ENCODE measurements at places on chromosomes 13 and 19.

- DNase-seq, result no peak
Observed at GRCh38 chr13:95411428-95412040, 110.3 kb upstream of the ABCC4 start.

DNA sequence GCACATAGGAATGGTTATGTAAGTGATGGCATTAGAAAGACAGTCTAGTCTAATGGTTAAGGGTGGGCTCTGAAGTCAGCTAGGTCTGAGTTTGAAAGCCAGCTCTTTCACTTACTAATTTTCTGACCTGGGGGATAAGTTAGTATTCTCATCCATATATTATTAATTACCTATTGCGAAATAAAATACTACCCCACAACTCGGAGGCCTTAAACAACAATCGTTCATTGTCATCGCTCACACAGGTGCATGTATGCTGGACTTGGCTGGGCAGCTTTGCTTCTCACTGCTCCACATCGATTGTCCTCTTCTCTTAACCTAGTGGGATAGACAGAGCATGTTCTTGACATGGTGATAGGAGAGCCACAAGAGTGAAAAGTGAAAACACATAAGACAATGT is 54.7 kb downstream of the TNFSF11 start:
- DNase-seq, result no peak

DNA sequence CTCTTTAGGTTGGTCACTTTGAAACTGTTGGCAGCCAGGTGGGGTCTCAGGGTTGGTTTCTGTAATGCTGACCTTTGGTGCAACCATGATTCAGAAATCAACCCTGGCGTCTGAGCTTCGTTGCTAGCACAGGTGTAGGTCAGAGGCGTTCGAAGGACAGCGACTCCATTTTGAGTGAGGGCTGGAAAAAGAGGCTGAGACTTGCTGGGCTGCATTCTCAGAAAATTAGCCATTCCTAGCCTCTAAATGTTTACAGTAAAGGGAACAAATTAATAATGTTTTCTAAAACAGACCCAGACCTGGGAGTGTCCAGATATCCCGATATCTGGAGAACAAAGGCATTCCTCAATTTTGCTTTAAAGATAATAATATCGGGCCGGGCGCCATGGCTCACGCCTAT is 29.2 kb downstream of the RHPN2 start:
- no peak for DNase-seq

- no peak for DNase-seq
Observed at GRCh38 chr13:77767413-77767812, 69.9 kb downstream of the SLAIN1 start.

DNA sequence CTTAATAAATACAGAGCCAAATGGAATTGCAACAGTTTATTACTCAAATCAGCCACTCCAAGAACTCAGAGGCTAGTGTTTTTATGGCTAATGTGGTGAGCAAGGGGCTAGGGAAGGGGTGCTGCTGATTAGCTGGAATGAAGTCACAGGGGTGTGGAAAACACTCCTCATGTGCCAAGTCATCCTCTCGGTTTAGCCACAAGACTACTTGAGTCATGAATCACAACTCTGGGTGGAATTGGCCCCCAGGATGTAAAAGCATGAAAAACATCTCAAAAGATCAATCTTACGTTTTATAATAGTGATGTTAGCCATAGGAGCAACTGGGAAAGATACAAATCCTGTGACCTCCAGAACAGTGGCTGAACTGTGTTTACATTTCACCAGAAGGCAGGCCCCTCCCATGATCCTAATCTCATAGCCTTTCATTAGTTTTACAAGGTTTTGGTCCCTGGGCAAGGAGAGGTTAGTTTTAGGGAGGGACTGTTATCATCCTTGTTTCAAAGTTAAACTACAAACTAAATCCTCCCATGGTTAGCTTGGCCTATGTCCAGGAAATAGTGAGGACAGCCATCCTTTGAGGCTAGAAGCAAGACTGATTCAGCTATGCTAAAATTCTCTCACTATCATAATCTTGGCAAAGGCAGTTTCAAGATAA is 2020.1 kb upstream of the PCDH20 start:
- DNase-seq, result no peak
